Nucleus accumbens (tissue), 56 donors: ENCODE measurements at places on chromosomes 4 and X.
A peak's percentile ranks its signal among the peaks of the same experiment; 100 is the strongest.

- no peak for DNase-seq
Measured at GRCh38 chrX:12978205-12979025, 3.5 kb downstream of the TMSB4X start.

DNA sequence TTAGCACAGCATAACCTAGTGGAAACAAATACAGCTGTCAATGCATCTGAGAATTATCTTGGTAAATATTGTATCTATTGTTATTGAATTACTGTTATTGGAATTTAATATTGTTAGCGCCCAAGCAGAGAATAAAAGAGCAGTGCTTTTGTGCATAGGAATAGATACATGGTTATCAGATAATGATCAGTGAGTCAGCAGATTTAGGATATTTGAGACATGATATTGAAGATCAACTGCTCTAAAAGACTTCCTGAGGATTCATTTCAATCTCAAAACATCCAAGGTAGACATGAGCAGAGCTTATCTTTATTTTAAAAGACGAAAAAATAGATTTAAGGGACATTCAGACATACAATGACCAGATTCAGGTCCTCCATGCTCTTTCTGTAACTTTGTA, 10.6 kb upstream of the H2AZ1 start:
- DNase-seq: no peak

GRCh38 chr4:81884986-81885385, 413.3 kb upstream of the RASGEF1B start:
- no peak for DNase-seq

DNA sequence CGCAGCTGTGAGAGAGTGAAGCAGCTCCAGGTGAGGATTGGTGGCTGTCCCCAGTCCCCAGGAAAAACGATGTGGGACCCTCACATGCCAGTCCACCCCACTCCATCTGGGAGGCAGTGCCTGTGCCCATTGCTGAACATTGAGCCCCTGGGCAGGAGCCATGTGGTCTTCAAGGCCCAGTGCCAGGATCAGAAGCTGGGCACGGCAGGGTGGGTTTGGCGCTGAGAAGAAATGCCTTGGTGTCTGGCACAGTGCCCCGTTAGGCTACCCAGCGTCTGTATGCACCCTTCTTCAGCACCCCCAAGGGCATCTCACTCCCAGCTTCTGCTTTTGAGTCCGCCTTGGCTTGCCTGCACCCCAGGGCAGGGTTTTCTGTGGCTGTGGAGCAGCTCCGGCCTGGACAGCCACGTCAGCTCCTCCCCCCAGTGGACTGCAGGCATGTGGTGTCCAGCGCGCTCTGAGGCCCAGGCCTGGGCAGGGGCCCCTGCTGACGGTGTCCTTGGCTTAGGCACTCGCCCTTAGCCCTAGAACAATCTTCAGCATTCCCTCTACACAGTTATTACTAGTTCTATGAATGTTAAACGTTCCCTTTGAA, 28.6 kb downstream of the RGS12 start:
- peak; percentile 35 for DNase-seq

- no peak for DNase-seq
Measured at GRCh38 chr4:95439071-95439470, 109.7 kb downstream of the UNC5C start.

GRCh38 chr4:1154523-1155182, 17.7 kb downstream of the SPON2 start:
- DNase-seq: no peak

DNA sequence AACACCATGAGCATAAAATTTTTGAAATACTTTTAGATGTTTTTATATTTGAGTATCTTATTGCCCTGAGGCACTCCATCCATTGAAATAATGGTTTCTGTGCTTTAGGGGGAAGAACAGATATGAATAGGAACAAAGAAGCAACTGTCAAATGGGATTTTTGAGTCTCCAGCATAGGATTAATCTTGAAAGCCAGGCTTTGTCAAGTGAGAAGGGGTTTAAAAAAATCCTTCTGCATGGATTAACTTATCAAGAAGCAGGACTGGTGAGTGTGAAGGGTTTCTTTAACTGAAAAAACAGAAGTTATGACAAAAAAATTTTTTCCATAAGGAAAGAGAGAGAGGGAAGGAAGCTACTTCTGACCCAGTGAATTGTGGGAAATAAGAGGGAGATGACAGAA, 7.6 kb upstream of the NUDT9 start:
- no peak for DNase-seq

GRCh38 chrX:101430457-101431078, 22.5 kb downstream of the HNRNPH2 start:
- DNase-seq: no peak

GRCh38 chr4:59457576-59457975, 1742.5 kb upstream of the ADGRL3 start:
- DNase-seq: no peak

- no peak for DNase-seq
Measured at GRCh38 chr4:102592256-102592655, 91.1 kb downstream of the NFKB1 start.

DNA sequence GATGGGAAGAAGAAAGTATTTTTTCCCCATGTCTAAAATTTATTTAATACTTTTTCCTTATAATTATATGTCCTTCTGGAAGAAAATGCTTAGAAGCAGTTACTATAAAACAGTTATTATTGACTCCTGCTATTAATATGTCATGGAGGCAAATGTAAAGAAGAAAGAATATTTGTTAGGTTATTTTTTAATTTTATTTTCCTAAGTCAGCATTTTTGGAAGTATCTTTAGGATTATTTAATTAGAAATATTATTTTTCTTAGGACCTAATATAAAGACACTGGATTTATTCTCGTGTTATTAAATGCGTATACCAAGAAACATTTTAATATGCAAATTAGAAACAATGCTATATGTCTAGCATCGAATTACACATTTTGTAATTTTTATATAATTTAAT, 687.7 kb downstream of the TRAM1L1 start:
- no peak for DNase-seq

DNA sequence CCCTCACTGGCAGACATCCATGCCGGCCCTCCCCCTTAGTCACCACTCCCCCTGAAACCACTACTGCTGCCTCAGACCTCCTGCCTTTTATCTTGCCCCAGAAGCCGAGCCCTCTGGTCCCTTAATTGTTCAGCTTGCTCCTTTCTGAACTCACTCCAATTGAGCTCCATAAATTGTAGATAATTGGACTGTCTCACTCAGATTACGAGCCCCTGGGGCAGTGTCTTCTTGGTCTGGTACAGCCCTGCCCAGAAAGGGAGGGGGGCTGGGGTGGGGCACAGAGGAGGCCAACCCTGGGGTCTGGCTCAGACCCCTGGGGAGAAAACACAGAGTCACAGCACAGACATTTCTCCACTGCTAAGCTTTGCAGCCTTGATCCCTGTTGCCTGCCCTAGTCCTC, 39.4 kb downstream of the NALF2 start:
- no peak for DNase-seq
